Fibroblast of skin of back (primary cell): ENCODE measurements at places on chromosomes 7 and 10.
A peak's percentile ranks its signal among the peaks of the same experiment; 100 is the strongest.

DNA sequence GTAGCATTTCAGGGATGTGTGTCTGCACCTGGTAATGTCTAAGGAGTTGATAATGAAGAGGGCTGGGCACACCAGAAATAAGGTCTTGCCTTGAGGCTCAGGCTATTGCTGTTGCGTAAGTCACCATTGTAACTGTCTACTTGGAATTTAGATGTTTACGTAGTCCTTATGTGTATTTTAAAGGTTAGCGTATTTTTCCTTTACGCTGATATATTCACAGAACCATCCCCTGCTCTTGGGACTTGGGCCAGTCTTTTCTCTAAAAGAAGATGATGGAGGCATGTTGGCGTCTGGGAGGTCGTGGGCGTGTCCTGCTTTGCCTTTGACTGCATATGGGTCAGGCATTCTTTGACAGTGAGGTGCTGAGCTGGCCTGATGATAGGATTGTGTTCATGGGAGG is 14.7 kb downstream of the WDR37 start:
- DNase-seq = peak; percentile 24

- no peak for DNase-seq
These were observed 105.2 kb upstream of the PDLIM1 start for GRCh38 chr10:95395947-95396449.

- no peak for DNase-seq
These were observed 141.1 kb downstream of the MAPK8 start for GRCh38 chr10:48447356-48448215.

DNA sequence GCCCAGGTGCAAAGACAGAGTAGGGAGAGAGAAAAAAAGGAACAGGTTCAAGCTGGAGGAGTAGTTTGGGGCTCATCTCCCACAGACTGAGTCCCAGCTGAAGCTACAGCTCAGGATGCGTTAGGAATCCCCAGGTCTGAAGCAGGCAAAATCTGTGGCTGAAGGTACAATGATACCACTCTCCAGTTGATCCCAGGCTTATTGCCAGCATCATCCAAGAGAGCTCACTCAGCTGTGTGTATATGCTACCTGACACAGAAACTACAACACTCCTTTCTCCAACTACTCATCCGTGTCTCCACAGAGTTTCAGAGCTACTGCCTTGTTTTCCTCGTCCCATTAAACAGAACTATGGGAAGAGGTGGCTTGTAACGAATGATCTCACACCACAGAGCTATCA is 851.3 kb downstream of the GRID1 start:
- DNase-seq = no peak

GRCh38 chr7:112405286-112405685 is 45.0 kb upstream of the IFRD1 start:
- DNase-seq = no peak

DNA sequence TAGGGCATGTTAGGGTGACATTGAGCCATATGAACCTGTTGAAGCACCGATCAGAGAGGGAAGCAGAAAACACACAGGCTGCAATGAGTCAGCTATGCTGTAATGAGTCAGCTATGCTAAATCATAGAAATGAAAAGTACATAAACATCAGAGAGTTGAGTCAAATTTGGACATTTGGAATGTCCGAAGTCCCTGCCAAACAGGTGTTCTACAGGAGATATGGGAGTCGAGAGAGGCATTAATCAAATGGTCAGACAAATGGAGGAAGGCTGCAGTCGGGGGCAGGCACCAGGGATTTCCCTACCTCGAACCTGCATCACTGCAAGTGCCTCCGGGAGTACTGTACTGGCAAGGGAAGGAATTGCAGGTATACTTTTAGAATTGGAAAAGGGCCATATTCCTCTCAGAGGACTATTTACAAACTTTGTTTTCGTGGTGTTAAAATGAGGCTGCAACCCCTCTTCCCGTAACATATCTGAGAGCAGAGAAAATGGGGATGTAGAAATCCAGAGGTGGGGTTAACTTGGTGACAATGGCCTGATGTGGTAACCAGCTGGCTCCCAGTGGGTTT is 8.8 kb upstream of the ZC3HAV1 start:
- peak; percentile 40 for DNase-seq

GRCh38 chr10:78047314-78047891 is 13.7 kb downstream of the RPS24 start:
- peak; percentile 77 for DNase-seq

GRCh38 chr10:80188713-80189112 is 16.6 kb downstream of the ANXA11 start:
- DNase-seq = no peak

GRCh38 chr7:2241580-2242540 is at the start of the genes MRM2 and NUDT1:
TSS of gene MRM2 (minus strand) at chr7:2242205. CDS start at chr7:2242169, 36 bp downstream.
TSS of gene NUDT1 (plus strand) at chr7:2242226. CDS start at chr7:2244575, 2,349 bp downstream.
- DNase-seq = peak; percentile 74

- DNase-seq = no peak
These were observed 919 bp downstream of the INPP5F start for GRCh38 chr10:119726676-119727261.

GRCh38 chr7:38393874-38394273 is 120.4 kb upstream of the TARP start:
- DNase-seq = no peak

DNA sequence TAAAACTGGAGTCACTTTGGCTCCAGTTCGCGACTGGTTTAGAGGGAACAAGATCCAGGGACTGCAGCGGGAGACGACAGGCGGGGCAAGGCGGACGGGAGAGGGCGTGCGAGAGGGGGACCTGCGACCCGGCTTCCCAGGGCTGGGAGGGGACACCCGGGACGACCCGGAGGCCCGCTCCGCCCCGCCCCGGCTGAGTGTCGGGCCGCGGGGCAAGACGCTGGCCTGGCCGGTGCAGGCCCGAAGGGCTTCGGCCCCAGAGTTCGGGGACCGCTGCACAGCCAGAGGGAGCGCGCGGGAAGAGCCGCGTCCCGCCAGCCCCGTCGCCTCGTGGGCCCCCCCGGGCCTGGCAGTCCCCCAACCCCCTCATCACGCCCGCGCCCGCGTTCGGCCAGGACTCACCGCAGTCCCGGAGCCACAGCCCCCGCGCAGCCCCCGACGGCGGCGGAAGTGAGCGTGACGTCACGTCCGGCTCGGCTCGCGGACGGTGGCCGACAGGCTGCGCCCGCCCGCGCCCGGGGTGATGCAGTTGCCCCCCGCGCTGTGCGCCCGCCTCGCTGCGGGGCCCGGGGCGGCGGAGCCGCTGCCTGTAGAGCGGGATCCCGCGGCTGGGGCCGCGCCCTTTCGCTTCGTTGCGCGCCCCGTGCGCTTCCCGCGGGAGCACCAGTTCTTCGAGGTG is at the start of the genes TUBGCP2 and ZNF511:
TSS of gene TUBGCP2 (minus strand) at position 452 of the 679 bp plus-strand sequence. CDS start 5,931 bp downstream, outside the sequence.
TSS of gene ZNF511 (plus strand) at position 494 of the 679 bp plus-strand sequence. CDS start at position 524, 30 bp downstream.
- peak; percentile 85 for DNase-seq

DNA sequence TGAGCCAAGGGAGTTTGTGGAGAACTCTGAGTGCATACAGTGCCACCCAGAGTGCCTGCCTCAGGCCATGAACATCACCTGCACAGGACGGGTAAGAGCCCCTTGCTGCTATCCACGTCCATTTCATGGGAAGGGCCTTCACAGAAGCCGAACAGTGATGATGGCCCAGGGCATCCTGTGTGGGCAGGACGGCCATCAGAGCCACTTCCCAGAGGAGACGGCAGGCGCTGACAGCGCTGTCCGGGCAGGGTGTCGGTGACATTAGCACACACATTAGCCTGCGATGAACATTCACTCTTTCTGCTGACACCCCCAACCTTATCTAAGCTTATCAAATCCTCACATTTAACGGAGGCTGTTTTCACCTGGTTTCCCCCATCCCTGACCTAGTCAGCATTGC is 144.9 kb downstream of the EGFR start:
- no peak for DNase-seq

DNA sequence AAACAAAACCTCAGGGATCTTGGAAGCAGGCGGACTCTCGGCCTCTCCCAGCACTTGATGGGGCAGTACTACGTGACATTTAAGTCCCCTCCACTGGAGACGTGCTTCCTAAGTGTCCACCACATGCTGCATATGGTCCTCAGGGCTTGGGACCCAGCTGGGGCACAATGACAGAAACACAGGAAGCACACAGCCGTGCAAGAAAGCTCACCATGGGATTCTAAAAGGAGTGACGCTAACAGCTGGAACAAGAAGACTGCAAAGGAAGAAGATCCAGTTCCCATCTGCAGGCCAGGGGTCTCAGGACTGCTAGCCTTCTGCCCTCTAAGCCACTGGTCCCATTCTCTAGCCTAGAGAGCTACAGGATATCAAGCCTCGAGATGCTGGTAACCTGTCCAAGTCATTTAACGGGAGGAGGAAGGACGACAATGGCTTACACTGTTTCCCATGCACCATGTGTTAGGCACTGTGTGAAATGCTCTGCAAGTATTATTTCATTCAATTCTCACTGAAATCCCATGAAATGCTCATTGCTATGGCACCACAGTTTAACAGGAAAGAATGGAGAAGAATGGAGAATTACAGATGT is 61.1 kb downstream of the KCNMA1 start:
- no peak for DNase-seq

GRCh38 chr10:23354630-23355279 is 10.2 kb upstream of the C10orf67 start:
- DNase-seq = no peak

GRCh38 chr10:93067443-93068365 is 6.0 kb upstream of the CYP26A1 start:
- DNase-seq = no peak

DNA sequence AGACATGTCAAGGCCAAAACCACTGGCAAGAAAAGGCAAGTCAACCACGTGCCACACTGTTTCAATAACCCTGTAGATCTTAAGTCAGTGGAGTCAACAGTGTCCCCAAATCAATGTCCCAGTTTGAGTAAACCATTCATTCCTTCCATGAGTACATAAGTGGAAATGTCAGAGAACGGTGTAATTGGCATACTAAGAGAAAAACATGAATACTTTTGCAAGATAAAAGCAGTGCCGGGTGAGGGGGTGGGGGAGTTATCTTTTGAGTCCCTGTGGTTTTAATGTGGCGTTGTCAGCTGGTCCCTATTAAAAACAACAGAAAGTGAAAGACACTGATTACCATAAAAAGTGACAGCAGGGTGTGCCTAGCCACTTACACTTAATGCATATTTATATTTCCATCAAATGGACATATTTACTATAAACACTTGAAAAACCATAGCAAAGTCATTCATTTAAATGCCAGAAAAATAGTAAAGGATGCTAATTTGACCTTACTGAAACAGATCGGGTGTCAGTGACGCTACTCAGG is 37.8 kb downstream of the RSU1 start:
- DNase-seq = no peak

- no peak for DNase-seq
These were observed 186.8 kb upstream of the AUTS2 start for GRCh38 chr7:69411466-69411865.

- DNase-seq = no peak
These were observed 20.0 kb upstream of the GPR146 start for GRCh38 chr7:1024331-1024841.

GRCh38 chr10:79927111-79927828 is 21.6 kb downstream of the SFTPD start:
- no peak for DNase-seq

DNA sequence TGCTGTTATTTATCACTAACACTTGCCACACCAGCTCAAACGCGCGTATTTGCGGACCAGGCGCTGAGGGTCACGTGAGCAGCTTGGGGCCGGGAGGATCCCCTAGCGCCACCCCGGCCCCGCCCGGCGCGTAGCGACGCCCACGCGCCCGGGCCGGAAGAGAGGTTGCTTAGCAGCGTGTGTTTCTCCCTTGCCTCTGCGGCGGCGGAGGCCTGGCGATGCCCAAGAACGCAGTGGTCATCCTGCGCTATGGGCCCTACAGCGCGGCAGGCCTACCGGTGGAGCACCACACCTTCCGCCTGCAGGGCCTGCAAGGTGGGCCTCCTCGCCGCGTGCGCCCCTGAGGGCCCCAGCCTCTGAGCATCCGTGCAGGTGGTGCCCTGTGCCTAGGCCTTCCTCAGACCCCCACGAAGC is at the start of gene C10orf53:
TSS of gene C10orf53 (plus strand) at position 172 of the 414 bp plus-strand sequence. CDS start at position 219, 47 bp downstream.
- DNase-seq = peak; percentile 46

DNA sequence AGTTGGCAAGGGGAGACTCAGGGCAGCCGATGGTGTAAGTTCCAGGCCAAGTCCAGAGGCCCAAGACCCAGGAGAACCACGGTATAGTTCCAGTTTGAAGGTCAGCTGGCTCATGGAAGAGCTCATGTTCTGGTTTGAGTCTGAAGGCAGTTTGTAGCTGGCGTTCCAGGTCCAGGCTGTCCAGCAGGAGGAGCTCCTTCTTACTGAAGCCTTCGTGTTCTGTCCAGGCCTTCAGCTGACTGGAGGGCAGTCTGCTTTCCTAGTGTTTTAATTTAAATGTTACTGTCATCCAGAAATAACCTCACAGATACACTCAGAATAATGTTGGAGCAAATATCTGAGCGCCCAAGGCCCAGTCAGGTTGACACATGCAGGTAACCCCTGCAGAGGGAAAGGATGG is 4.2 kb downstream of the SUN1 start:
- DNase-seq = peak; percentile 42

- DNase-seq = no peak
These were observed 75.3 kb upstream of the NFE2L3 start for GRCh38 chr7:26076691-26077090.

GRCh38 chr10:51082857-51083256 is 8.6 kb downstream of the PRKG1 start:
- no peak for DNase-seq

- peak; percentile 22 for DNase-seq
These were observed 11.6 kb downstream of the ZDHHC6 start for GRCh38 chr10:112434988-112435619.

DNA sequence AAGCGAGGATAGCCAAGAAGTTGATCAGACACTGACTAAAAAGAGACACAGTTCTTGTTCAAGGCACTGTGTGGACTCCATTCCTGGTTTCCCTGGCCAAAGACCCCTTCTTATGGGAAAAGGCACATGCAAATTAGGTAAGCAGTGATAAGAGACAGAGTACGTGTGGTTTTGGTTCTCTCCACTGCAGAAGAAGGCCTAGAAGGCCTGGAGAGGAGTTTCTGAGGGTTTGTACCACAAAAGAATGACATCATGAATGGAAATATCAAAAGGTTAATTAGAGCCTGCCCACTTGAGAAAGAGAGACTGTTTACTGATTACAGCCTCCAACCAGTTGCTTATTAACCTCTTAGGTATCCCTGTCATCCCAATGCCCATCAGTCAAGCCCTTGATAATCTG is 137.5 kb downstream of the ZNF365 start:
- no peak for DNase-seq

DNA sequence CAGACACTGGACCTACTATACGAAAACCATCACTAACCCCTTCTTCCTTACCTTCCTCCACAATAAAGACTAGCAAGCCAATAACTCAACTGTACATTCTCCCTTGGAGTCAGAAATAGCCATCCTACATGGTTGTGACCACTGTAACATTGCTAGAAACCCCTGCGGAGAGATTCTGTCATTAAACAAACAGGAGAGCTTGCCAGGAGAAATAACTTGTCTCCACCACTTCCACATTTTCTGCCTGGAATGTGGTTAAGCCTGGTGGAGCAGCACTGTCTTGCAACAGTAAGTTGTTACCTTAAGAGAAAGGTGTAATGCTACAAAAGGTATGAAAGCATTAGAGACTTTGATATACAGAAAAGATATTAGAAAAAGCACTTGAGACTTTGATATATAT is 45.8 kb downstream of the THSD7A start:
- DNase-seq = peak; percentile 86

DNA sequence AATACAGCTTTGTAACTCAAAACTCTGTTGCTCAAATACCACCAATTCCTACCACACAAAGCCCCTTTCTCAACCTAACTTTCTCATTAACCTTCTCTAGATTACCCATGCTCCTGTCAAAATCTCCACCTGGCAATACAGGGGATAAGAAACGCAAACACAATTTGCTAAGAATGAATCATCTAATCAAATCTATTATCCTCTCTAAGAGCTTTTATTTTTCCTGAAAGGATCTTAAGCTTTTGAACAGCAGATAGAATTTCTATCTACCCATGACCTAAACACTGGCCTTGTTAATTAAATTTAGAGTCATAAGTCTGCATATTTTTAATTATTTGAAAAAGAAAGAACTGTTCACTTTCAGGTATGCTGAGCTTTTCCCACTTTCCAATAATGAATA is 98.3 kb downstream of the HBP1 start:
- no peak for DNase-seq
